Adipocyte (in vitro differentiated cells): ENCODE measurements at places on chromosomes 12 and 14.

DNA sequence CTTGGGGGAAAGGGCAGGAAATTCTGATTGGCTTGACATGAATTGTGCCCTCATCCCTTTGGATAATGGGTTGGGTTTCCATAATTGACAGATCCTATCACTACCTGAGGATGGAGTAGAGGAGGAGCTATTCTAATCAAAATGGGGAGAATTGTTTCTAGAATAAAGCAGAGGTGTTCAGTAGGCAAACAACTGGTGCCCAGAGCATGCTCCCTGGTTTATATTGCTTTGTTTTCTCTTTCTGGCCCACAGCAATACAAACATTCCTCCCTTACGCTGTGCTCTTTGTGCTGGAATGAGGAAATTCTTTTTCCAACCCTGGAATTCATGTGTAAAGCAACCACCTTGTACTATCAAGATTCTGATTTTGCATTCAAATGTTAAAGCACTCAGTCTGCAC lies 147.4 kb downstream of the RASSF9 start:
- peak; percentile 51 for DNase-seq

DNA sequence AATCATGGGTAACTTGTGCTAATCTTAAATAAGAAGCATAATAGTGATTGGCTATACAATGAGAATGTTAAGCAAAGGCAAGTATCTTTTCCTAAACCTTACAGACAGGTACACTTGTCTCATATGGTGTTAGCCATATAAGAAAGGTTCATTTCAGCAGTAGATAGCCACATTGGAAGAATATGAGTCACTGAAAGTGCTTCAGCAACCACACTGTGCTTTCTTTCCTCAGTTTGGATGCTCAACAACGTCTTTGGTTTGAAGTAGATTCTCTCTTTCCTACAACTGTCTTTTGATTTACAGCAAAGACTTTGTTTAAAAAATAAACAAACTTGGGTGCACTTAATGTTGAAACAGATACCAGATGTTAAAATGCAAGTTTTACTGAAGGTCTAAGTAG lies 8.9 kb downstream of the DDHD1 start:
- DNase-seq = no peak

DNA sequence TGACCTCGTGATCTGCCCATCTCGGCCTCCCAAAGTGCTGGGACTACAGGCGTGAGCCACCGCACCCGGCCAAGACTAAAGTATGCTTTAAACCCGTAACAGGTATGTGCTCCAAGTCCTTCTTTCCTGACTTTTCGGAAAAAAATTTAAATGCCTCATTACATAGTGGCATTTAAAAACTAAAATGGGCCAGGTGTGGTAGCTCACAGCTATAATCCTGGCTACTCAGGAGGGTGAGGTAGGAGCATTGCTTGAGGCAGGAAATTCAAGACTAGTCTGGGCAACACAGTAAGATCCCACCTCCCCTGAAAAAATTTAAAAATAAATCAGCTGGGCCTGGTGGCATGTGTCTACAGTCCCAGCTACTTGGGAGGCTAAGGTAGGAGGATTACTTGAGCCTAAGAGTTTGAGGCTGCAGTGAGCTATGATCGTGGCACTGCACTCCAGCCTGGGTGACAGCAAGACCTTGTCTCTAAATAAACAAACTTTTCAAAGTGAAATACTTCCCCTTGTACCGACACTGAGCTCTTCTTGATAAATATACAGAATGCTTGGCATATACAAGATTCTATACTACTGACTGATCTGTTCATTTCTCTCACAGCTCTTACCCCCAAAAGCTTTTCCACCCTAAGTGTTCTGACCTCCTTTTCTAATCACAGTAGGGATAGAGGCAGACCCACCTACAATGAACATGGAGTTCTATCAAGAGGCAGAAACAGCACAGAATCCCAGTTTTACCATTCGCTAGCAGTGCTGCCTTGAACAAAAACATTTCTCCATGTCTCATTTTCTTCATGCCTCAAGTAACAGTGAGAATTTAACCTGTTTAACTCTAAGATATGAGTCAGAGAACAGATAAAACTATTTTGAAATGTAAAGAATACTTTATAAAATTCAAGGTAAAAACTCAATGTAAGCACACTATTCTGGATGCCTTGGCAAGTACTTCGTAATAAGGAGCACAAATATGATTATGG lies 7.9 kb downstream of the PPP4R3A start:
- no peak for DNase-seq

- DNase-seq = no peak
Measured at GRCh38 chr14:71119832-71120231, 212.6 kb downstream of the PCNX1 start.

DNA sequence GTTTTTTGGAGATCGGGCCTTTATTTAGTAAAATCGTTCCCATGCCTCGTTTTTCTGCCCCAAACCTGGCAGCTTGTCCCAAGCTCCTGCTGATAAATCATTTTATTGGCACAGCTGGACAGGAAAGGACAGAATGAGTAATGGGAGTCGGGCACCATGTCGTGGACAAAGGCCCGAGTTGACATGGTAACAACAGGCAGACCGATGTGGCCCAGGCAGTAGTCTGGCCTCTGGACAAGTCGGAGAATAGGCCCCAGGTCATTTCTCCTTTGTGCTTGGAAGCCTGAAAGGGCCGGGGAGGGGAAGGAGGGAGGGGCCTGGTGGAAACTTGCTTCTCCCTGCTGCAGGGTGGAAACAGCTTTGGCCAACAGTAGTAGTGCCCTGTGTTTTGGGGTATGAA lies 234.9 kb downstream of the SUDS3 start:
- no peak for DNase-seq

- DNase-seq = no peak
Measured at GRCh38 chr14:103501921-103502669, 20.5 kb downstream of the CKB start.

DNA sequence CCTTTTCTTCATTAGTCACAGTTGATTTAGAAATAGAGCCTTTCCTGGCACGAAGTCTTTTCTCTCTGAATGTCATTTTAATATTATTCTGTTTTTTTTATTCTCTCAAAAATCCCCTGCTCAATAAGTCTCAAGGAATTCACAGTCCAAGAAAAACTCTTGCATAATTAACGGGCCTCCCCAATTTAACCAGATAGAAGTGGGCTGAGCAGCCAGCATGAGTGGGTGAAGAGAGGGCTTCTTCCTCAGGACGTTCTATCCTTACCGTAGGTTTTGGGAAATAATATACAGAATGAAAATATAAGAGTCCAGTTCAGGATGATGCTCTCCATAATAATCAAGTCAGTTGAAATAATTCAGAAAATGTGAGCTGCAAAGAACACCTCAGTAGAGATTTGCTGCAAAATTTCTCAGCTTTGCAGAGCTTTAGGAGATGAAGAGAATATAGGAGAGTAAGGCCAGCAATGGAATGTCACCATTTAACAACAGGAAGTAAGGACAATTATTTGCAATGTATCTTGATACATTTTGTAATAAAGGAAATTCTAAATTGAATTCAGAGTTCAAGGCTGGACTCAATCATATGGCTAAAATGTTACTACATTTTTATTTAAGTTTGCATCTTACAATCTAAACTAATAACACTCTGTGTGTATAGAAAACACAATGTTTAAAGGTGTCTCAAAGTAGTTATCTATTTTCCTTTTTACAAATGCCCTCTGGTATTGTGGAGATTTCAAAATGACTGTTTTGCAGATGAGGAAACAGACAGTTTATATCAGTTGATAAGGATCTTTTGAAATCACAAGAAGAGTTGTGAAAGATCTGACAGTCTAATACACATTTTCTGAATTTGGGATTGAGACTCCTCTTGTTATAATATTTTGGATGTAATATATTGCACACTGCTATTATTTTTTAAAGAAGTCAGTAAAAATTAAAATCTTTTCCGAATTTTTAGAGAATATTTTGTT lies 1724.1 kb upstream of the SEL1L start:
- DNase-seq = no peak
